ENCODE measurements at places on chromosomes 16 and 17. TPM values are rescaled to one million over a fixed set of nuclear protein-coding genes. Genes with fewer than 3 reads are reported as not detected.

TMEM88 gene
- 1.5 TPM for total RNA-seq

ABCA10 gene
- 0.14 TPM for total RNA-seq

KRT32 gene
- not detected for total RNA-seq

FAM20A gene
- total RNA-seq, result not detected

C16orf96 gene
- 0.30 TPM for total RNA-seq

TMIGD1 gene
- not detected for total RNA-seq

TPSG1 gene
- total RNA-seq, result not detected

ZG16 gene
- total RNA-seq, result not detected

CNTNAP4 gene
- not detected for total RNA-seq

CHST5 gene
- not detected for total RNA-seq

HS3ST2 gene
- not detected for total RNA-seq

SLC16A13 gene
- 5.3 TPM for total RNA-seq

DNA sequence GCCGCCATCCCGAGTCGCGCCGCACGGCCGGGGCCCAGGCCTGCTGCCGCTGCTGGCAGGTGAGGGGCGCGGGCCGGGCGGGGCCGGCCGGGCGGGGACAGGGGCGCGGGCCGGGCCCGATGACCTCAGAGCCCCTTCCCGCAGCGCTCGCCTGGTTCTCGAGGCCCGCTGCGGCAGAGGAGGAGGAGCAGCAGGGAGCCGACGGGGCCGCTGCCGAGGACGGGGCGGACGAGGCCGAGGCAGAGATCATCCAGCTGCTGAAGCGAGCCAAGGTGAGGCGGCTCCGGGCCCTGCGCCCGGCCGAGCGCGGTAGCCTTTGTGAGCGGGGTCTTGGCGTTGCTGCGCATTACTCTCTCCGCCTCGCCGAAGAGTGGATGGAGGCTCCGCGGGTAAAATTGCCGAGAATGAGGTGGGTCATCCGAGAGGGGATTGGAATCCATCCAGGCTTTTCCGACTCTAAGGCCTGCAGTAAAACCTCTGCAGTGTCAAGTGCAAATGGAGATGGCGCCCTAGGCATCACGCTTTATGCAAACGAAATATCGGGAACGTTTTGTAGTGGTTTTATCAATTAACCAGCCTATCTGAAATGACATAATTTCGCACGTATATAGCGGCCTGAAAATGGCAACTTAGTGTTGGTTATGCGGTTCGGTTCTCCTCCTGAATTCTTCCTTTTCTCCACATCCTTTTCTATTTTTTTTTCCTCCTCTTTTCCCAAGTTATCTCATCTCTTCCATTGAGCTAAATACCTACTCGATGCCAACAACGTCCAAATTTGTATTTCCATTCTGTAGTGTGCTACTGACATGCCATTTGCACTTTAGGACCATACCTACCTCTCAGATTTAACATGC, 577 bp downstream of the TTC19 start:
- H3K4me3 ChIP-seq, result peak overlapping the region; percentile 81
- no peaks in the 10 kb centered on the region for H3K27me3 ChIP-seq
- peak; percentile 43 for DNase-seq
- H3K36me3 ChIP-seq, result peaks cover 34% of the 10 kb centered on the region
- peak overlapping the region; percentile 88 for H3K27ac ChIP-seq

- H3K27me3 ChIP-seq, result no peaks in the 10 kb centered on the region
- H3K36me3 ChIP-seq, result no peaks in the 10 kb centered on the region
- H3K27ac ChIP-seq, result no peak overlapping the region
- H3K4me3 ChIP-seq, result no peak overlapping the region
Measured at GRCh38 chr17:32693194-32693897, 183.6 kb downstream of the MYO1D start.

GRCh38 chr17:78726513-78726912, 55.6 kb downstream of the CYTH1 start:
- no peaks in the 10 kb centered on the region for H3K27me3 ChIP-seq
- peak overlapping the region; percentile 64 for H3K4me3 ChIP-seq
- H3K4me1 ChIP-seq, result peaks cover 93% of the 10 kb centered on the region

GRCh38 chr16:71903608-71904007, 8.3 kb downstream of the IST1 start:
- no peak for DNase-seq
- H3K36me3 ChIP-seq, result peaks cover 12% of the 10 kb centered on the region
- no peak overlapping the region for H3K4me3 ChIP-seq

DNA sequence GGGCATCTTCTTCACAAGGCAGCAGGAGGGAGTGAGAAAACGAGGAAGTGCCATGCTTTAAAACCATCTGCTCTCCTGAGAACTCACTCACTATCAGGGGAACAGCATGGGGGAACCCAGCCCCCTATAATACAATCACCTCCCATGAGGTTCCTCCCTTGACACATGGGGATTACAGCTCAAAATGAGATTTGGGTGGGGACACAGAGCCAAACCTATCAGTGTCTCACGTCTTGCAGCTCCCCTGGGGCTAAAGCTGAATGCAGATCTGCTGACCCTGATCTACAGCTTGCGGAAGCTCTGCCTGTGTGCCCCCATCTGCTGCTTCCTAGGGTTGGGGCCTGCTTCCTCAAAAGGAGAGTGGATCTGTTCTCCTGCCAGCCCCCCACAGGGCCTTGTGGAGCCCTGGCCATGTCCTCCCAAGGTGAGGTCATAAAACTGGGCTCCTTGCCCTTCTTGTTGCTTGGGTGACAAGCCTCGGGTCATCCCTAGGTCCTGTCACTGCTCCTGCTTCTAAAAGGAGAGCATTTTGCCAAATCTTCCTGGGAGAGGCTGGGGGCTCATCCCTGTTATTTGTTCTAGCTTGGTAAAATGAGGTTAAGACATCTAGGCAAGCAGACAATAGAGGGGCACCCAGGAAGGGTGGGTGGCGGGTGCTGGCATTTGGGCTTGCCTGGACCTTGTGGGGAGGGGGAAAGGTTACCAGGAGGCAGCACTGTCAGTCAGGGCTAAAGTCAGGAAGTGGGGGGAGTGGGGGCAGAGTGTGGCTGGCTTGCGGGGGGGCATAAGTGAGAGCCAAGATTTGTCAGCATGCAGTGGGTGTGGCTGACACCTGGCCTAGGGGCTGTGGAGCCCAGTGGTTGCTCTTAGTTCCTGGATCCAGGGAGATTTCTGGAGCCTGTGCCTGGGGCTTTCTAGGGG, 16.0 kb downstream of the KRT33A start:
- peak; percentile 32 for DNase-seq
- no peak overlapping the region for H3K4me3 ChIP-seq

- DNase-seq, result no peak
- no peak overlapping the region for H3K4me3 ChIP-seq
- no peaks in the 10 kb centered on the region for H3K27me3 ChIP-seq
- H3K4me1 ChIP-seq, result peaks cover 2% of the 10 kb centered on the region
- no peak overlapping the region for H3K27ac ChIP-seq
- no peaks in the 10 kb centered on the region for H3K36me3 ChIP-seq
Measured at GRCh38 chr17:20095336-20096080, 86.3 kb downstream of the SPECC1 start.

DNA sequence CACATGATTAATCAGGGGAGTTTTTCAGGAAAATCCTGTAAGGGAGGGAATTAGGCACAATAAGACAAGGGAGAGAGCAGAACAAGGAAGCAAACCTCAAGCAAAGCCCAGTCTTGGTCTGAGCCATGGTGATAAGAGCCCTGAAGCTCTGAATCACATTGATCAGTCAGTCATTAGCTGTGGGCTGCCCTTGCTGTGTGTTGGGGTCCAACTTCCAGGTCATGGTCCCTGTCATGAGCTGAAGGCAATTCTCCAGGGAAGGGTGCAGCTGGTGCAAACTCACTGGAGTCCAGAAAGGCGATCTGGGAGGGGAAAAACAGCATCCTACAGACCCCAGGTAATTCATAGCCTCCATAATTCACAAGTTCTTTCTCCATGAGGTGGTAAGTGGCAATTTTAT, 89.9 kb downstream of the CYLD start:
- peaks cover 7% of the 10 kb centered on the region for H3K27me3 ChIP-seq
- no peak for DNase-seq
- H3K4me3 ChIP-seq, result no peak overlapping the region
- H3K36me3 ChIP-seq, result no peaks in the 10 kb centered on the region

GRCh38 chr17:32914181-32914580, 13.8 kb upstream of the TMEM98 start:
- no peaks in the 10 kb centered on the region for H3K36me3 ChIP-seq
- no peak overlapping the region for H3K4me3 ChIP-seq
- no peaks in the 10 kb centered on the region for H3K4me1 ChIP-seq

- peaks cover 7% of the 10 kb centered on the region for H3K36me3 ChIP-seq
- H3K4me3 ChIP-seq, result no peak overlapping the region
- peaks cover 24% of the 10 kb centered on the region for H3K4me1 ChIP-seq
- no peak overlapping the region for H3K27ac ChIP-seq
- H3K27me3 ChIP-seq, result no peaks in the 10 kb centered on the region
- peak; percentile 89 for DNase-seq
Measured at GRCh38 chr17:82414548-82415281, 3.4 kb upstream of the HEXD start.

GRCh38 chr16:89344458-89344834, 126.9 kb downstream of the ZNF778 start:
- no peak overlapping the region for H3K27ac ChIP-seq
- H3K36me3 ChIP-seq, result peaks cover 15% of the 10 kb centered on the region
- no peak overlapping the region for H3K4me3 ChIP-seq
- no peaks in the 10 kb centered on the region for H3K27me3 ChIP-seq
- peaks cover 83% of the 10 kb centered on the region for H3K4me1 ChIP-seq

- no peaks in the 10 kb centered on the region for H3K4me1 ChIP-seq
- no peak overlapping the region for H3K27ac ChIP-seq
- H3K36me3 ChIP-seq, result no peaks in the 10 kb centered on the region
- H3K27me3 ChIP-seq, result no peaks in the 10 kb centered on the region
- no peak overlapping the region for H3K4me3 ChIP-seq
- DNase-seq, result no peak
Measured at GRCh38 chr16:77679901-77680300, 42.4 kb upstream of the NUDT7 start.

GRCh38 chr16:89343501-89344457, 126.3 kb downstream of the ZNF778 start:
- no peak overlapping the region for H3K4me3 ChIP-seq
- H3K27me3 ChIP-seq, result no peaks in the 10 kb centered on the region

DNA sequence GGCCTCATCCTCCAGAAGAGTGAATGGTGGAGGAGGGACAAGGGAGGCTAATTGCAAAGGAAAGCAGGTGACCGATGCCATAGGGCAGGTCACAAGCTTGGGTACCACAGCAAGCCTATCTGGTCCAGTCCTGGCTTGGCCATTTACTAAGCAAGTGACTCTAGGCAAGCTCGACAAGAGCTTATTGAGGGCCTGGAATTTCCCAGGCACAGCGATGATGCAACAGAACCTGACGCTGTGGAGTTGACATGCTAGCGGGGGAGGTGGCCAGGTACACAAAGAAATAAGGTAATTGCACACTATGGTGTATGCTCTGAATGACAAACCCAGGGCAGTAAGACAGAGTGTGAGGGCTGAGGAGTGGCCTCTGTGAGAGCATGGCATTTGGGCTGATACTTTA, 98.5 kb downstream of the PGS1 start:
- H3K27me3 ChIP-seq, result no peaks in the 10 kb centered on the region
- no peaks in the 10 kb centered on the region for H3K36me3 ChIP-seq
- no peak overlapping the region for H3K4me3 ChIP-seq
- no peaks in the 10 kb centered on the region for H3K4me1 ChIP-seq
- DNase-seq, result no peak

DNA sequence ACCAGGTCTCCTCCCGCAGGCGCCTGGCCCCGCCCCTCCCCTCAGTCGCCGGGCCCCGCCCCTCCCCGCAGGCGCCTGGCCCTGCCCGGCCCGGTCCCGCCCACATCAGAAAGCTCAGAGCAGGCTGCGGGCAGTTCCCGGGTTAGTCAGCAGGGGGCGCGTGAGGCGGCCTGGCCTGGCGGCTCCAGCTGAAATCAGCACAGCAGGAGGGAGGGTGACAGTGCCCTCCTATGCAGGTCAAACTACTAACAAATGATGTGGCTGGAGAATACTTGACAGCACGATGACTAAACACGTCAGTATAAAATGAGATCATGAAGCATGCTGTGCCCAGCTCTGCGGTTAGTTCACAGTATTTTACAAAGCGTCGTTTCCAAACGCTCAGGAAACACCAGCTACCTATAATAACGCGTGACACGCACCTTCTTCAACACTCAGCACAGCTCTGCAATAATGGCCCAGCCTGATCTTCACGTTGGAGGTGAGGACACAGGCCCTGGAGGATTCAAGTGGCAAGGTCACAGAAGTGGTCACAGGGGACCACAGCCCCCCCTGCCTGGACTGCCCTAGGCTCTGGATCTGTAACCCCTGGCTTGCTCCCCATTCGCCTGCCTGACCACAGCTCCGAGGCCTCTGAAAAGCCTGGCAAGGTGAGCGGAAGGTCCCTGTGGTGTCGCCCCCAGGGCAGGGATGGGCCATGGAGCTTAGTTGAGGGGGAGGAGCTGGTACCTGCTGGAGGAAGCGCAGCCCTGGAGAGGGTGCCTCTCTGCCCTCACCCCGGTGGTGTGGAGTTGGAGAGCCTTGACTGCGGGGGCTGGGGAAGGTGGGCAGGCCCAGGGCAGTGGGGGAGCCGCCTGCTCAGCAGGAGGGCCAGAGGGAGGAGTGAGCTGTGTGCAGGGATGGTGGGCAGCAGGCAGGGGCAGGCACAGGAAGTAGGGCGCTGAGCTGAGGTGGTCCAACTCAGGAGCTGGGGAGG, 81.2 kb downstream of the KCNJ12 start:
- no peaks in the 10 kb centered on the region for H3K36me3 ChIP-seq
- H3K4me1 ChIP-seq, result peaks cover 22% of the 10 kb centered on the region
- H3K4me3 ChIP-seq, result no peak overlapping the region
- peak; percentile 96 for DNase-seq

GRCh38 chr16:22239131-22239805, 33.2 kb downstream of the EEF2K start:
- peaks cover 12% of the 10 kb centered on the region for H3K36me3 ChIP-seq
- no peak overlapping the region for H3K27ac ChIP-seq
- H3K4me3 ChIP-seq, result no peak overlapping the region
- H3K4me1 ChIP-seq, result peaks cover 28% of the 10 kb centered on the region
- H3K27me3 ChIP-seq, result no peaks in the 10 kb centered on the region

DNA sequence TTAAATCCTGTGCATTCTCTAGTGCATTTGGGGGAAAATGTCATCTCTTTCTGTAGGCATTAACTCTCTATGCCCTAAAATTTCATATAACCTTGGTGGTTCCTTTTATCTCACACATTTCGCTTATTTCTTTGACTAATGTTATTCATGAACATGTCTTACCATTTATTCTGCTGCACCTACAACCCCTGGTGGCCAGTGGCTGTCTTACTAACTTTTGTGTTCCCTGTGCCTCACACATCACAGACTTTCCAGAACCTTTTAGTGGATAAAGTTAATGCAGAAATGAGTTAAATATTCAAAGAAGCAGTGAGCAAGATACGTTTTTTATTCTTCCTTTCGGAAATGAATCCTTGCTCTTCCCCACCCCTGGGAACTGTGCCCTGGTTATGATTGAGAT, 111.9 kb downstream of the CDH13 start:
- DNase-seq, result no peak
- no peaks in the 10 kb centered on the region for H3K36me3 ChIP-seq
- H3K4me3 ChIP-seq, result no peak overlapping the region

GRCh38 chr16:11188801-11189740, 66.9 kb downstream of the SOCS1 start:
- H3K36me3 ChIP-seq, result no peaks in the 10 kb centered on the region
- no peak overlapping the region for H3K4me3 ChIP-seq
- H3K27me3 ChIP-seq, result no peaks in the 10 kb centered on the region
- peaks cover 10% of the 10 kb centered on the region for H3K4me1 ChIP-seq
- DNase-seq, result no peak
- no peak overlapping the region for H3K27ac ChIP-seq
